ENCODE measurements at places on chromosomes 16 and 17.

GRCh38 chr17:13204607-13205237 is 186.9 kb upstream of the ELAC2 start:
- no peak for DNase-seq

DNA sequence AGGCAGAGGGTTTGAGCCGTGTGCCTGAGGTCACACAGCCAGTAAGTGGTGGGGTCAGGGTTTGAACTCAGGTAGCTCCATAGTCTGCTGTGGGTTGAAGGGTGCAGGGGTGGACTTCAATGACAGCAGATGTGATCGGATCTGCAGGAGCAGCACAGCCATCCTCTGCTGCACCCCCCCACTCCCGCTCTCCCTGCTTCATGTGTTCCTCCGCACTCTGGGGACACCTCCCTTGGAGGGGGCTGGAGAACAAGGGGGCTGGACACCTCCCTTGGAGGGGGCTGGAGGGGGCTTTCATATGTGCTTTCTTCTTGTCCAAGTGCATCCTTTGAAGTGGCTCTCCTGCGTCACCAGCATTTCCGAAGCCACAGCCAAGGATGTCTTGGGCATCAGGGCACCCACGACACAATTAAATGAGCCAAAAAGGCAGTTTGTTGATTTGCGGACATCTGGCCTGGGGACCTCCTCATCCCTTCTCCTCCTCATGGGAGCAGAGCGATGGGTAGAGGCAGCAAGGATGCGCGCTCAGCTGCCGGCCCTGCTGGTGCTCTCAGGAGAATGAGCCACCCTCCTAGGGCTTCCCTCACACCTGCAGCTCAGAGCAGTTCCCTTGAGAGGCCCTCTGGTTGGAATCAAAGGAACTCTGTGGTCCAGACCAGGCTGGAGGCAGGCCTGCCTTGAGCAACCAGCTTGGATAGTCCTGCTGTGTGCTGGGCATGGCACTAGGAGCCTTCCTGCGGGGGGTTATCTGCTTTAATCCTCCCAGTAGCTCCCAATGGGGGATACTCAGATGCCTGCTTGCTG is 26.2 kb downstream of the WSCD1 start:
- no peak for DNase-seq

GRCh38 chr17:61984821-61985220 is 57.0 kb upstream of the INTS2 start:
- DNase-seq, result no peak

- DNase-seq, result no peak
Observed at GRCh38 chr17:61070649-61071048, 329.0 kb upstream of the TBX2 start.

DNA sequence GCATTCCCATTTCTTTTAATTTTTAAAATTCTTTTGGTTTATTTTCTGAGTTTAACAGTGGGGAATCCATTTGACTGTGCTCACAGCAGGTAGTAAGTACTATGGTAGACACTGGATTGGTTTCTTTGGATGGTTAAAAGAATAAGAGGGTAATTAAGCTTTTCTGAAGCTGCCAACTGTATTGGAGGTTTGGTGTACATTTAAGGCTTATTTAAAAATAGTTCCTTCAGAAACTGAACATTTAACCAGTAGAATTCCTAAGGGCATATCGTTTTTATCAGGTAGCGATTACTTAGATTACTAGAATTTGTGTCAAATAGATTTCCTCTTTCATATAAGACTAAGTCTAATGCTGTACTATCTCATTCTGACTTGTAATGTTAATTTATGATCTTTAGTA is 162.4 kb downstream of the PPM1E start:
- DNase-seq, result no peak

DNA sequence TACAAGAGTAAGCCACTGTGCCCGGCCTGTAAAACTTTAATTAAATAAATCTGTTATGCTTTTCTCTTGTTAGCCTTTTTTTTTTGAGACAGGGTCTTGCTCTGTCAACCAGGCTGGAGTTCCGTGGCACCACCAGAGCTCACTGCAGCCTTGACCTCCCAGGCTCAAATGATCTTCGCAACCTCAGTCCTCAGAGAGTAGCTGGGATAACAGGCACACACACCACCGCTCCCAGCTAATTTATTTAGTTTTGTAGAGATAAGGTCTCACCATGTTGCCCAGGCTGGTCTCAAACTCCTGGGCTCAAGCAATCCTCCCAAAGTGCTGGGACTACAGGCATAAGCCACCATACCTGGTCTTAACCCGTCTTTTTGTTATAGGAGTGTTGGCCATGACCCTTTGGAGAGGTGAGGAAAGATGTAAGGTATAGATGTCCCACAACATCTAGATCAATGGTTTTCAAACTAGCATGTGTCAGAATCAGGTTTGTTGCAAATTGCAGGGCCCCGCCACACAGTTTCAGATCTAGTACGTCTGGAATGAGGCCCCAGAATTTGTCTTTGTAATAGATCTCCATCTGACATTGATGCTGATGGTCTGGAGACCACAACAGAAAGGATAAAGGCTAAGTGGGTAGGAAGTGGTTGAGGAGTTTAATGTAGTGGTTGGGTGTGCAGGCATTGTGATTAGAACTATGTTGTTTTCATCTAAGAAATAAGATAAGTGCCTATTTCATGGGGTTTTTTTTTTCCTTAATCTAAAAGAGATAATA is 4.3 kb upstream of the GGA2 start:
- DNase-seq, result no peak

DNA sequence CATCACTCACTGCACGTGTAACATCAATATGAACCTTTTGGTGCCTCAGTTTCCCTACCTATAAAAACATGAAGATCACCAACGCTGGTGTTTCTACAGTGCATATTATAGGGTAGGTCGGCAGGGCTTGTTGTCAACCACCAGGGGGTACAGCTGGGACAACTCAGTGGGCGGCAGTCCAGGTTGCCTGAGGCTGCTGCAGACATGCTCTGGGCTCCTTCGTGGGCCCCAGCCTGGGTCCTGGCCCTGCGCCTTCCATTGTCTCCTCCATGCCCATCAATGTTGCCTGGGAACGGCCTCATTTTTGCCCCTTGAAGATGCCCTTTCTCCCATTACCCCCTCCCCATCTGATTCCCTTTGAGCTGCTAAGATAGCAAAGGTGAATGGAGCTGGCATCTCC is 89.8 kb downstream of the GSG1L start:
- no peak for DNase-seq

DNA sequence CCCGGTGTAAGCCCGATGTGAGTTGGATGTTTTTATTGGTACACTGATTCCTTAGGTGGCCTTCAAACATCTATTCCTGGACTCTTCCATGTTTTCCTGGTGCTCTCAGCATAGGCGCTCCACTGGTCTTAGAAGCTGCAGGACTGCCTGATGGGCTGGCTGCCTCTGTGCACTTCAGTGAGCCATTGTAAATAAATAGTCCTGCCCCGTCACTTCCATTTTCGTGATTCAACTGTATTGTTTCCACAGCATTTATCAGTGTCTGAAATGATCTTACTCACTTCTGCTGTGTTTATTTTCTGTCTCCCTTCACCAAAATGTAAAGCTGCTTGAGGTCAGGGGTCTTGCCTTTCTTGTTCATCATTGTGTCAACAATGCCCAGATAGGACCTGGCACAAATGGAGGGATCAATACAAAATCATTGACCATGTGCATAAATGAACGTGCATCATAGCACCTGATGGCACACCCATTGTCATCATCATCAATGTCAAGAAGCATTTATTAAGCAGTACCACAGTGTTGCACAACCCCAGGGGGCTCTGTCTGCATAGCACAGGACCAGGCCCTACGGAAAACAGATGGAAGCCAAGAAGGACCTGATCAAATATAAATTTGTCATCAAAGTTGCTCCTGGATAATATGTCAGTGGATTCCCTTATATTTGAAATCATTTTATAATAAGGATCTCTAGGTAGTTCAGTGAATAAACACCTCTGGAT is 66.6 kb upstream of the CPHXL start:
- DNase-seq, result no peak

GRCh38 chr16:28602529-28602928 is 5.7 kb upstream of the SULT1A2 start:
- DNase-seq, result no peak

DNA sequence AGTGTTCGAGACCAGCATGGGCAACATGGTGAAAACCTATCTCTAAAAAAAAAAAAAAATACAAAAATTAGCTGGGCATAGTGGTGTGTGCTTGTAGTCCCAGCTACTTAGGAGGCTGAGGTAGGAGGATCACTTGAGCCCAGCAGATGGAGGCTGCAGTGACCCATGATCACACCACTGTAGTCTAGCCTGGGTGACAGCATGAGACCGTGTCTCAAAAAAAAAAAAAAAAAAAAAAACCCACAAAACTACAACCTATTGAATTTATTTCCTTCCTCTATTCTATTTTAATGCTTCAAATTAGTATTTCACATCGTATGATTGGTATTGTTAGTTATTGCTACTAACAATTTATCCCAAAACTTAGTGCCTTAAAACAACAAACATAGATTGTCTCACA is 9.4 kb upstream of the NUFIP2 start:
- no peak for DNase-seq

DNA sequence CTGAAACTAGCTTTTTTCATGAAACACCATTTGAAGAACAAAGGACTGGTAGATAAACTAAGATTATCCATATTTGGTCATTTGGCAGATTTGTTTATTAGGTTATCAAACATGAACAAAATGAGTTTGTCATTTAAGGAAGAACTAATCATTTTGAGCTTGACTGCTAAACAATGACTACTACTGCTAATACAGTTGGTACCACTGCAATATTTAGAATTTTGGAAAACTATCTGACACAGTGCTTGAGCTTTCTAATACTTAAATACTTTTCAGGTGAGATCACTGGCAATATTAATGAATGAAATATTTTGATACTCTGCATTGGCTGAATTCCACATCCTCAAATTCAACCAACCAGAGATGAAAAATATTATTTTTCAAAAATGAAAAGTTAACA is 47.2 kb downstream of the MED13 start:
- no peak for DNase-seq

GRCh38 chr16:86919578-86920305 is 341.4 kb downstream of the FOXL1 start:
- DNase-seq, result no peak

- no peak for DNase-seq
Observed at GRCh38 chr17:72928454-72929136, 163.9 kb downstream of the SLC39A11 start.

DNA sequence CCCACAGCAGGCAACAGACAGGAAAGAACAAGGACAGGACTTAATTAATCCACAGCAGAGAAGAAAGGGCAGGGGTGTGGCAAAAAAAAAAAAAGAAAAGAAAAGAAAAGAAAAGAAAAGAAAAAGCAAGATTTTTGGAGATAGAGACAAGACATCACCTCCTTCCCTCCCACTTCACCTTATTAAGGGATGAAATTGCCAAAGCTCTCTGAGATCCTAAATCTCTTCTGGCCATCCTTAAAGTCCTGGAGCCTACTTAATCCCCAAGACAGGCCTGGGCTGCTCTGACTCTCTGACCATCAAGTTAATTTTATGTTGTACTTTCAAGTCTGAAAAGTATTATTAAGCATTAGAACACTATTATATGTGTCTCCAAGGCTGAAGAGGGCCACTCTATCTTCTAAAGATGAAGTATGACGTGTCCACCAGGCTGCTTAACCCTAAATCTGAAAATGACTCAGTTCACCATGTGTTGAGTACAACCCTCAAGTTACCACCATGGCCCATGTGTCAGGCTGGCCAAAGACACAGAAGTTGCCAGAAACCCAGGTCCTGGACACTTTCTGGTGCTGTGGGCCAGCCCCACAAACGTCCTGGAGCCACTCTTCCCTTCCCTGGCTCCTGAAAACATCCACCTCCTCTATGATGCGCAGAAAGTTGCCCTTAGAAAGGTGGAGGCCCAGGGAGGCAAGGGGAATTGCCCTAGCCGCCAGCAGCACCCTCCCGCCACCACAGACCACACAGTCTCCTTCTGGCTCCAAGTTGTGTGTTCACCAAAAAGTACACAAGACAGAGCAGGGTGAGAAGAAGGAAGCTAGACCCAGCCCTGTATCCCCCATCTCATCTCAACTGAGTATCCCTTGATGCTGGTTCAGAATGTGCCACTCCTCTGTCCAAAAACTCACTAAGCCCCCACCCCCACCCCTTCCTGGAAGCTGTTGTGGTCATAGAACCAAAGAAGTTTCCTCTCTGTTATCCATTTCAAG is 2.7 kb downstream of the SOCS1 start:
- DNase-seq, result no peak

DNA sequence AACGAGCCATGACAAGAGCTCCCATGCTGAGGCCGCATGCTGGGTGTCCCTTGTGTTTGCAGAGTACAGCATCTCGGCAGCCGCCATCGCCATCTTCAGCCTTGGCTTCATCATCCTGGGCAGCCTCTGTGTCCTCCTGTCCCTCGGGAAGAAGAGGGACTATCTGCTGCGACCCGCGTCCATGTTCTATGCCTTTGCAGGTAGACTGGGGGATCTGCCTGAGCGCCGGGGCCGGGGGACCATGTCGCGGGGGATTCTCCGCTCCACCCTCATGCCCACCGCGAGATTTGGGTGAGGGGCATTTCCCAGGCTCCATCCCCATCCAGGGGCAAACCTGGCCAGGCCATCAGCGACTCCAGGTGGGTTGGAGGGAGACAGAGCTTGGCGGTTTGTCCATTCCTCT is 10.7 kb downstream of the CACNG1 start:
- DNase-seq, result no peak

- DNase-seq, result no peak
Observed at GRCh38 chr16:67101311-67102082, 8.2 kb upstream of the PHAF1 start.

- DNase-seq, result no peak
Observed at GRCh38 chr16:58699151-58699550, 14.6 kb upstream of the SLC38A7 start.

- DNase-seq, result no peak
Observed at GRCh38 chr16:47392081-47392480, 68.8 kb downstream of the ITFG1 start.

DNA sequence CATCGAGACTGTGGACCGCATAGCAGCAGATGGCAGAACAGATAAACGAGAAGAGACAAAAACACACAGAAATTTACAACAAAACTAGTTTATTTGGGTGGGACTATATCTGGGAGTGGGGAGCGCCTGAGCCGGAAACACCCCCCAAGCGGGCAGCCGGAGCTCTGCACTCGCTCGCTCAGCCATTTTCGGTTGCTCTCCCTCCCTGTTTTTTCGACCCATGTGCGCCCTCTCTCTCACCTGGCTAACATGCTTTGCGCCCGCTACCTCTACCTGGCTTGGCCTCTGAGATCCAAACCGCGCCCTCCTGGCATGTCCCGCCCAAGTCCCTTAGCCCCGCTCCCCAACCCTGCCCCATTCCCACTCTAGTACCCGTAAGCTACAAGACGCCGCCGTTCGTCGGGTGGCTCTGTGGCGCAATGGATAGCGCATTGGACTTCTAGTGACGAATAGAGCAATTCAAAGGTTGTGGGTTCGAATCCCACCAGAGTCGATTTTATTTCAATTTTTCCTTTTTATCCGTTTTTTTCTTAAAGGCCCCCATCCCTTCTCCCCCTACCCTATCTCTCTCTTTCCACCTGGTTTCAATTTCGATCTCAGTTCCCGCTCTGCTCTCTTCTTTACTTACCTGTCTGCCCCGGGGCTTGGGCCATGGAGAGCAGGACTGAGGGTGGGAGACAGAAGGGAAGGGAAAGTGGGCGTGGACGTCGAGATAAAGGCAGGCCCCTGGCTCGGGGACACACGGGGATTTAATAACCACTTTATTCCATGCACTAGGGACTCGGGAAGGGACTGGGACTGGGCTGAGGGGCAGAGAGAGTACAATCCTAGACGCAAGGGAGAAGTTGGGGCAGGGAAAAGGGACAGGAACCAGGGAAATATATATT is 2.4 kb upstream of the ALOXE3 start:
- DNase-seq, result peak; percentile 60
